ENCODE measurements at places on chromosomes 7 and 10. TPM values are rescaled to one million over a fixed set of nuclear protein-coding genes. Genes with fewer than 3 reads are reported as not detected.

Gene SFTPA1
- total RNA-seq = not detected

- DNase-seq = no peak
These were observed 79.5 kb downstream of the SLC13A1 start for GRCh38 chr7:123120286-123120685.

Gene SUN1
- total RNA-seq = 124 TPM

Gene GDF10
- total RNA-seq = 1.4 TPM

GRCh38 chr7:156603011-156603410 lies 37.6 kb upstream of the RNF32 start:
- no peak for DNase-seq

DNA sequence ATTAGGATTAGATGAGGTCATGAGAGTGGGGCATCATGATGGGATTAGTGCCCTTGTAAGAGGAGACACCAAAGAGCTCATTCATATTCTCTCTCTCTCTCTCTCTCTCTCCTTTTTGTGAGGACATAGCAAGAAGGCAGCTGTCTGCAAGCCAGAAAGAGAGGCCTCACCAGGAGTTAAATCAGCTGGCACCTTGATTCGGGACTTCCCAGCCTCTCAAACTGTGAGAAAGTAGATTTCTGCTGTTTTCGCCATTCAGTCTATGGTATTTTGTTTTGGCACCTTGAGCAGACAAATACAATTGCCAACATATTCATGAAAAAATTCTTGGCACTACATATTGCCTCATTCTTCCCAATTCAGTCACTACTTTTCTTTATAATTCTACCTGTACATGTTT lies 20.6 kb upstream of the ATAD1 start:
- DNase-seq = no peak

DNA sequence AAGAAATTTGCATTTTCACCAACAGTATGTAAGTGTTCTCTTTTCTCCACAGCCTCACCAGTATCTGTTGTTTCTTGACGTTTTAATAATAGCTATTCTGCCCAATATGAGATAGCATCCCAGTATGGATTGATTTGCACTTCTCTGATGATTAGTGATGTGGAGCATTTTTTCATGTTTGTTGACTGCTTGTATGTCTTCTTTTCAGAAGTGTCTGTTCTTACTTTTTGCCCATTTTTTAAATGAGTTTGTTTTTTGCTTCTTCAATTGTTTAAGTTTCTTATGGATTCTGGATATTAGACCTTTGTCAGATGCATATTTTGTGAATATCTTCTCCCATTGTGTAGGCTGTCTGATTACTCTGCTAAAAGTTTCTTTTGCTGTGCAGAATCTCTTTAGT lies 12.2 kb upstream of the TPK1 start:
- DNase-seq = no peak

DNA sequence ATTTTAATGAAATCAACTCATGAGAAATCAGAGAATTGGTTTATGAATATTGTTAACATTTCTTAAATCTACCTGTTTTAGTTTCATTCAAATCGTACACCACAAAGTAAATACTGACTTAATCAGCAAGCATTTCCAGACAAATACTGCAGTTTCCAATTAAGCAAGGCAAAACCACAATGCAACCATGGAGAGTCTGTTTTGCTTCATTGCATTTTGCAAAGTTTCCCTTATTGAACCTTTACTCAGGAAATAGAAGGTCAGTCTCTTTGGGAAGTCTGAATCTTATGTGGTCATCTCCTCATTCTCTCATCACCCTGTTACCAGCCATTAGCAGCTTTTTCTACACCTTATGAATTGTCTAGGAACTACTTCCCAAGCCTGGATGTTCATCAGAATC lies 400.5 kb downstream of the IPMK start:
- DNase-seq = no peak

Gene GSTO2
- 0.92 TPM for total RNA-seq

- DNase-seq = no peak
These were observed 980 bp upstream of the SH2B2 start for GRCh38 chr7:102285540-102286236.

DNA sequence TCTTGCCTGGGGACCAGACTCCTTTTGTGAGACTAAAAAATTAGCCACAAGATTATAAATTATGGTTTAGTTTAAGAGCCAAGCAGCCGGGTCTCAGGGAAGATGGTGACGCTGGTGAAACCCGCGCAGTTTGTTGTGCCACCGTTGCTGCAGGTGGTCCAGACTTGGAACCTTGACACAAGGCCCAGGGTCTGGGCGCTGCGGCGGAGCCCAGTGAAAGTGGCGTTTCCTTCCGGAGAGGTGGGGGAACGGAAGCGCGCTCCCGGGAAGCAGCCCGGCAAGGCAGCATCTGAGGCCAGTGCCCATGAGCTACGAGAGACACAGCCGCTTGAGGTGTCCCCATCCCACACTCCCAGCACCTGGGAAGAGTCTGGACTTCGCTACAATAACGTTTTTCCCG lies 131.6 kb downstream of the SKIDA1 start:
- no peak for DNase-seq

Gene HOXA9
- total RNA-seq = not detected

- no peak for DNase-seq
These were observed 614.9 kb upstream of the FZD8 start for GRCh38 chr10:36256948-36257356.

DNA sequence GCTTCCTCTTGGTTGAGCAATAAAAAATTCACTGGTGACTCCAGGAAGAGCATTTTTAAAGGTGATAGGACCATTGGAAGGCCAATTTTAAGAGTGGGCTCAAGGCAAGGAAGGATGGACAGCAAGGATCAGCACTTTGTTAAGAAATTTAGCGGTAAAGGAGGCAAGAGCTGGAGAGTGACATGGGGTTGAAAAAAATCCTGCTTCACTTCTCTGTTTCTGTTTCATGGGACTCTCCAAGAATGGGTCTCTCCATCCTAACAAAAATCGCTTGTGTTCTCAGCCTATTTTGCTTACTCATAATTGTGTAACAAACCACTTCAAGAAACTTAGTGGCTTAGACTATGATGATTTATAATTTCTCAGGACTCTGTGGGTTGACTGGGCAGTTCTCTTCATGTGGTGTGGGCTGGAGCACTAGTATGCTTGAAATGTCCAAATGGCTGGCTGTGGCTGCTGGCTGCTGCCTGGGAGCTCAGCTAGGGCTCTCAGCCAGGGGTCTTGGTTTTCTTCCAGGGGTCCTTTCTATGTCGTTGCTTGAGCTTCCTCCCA lies 59.8 kb upstream of the ZNRF2 start:
- no peak for DNase-seq

GRCh38 chr10:98848361-98848760 lies 387.3 kb downstream of the HPSE2 start:
- DNase-seq = no peak

DNA sequence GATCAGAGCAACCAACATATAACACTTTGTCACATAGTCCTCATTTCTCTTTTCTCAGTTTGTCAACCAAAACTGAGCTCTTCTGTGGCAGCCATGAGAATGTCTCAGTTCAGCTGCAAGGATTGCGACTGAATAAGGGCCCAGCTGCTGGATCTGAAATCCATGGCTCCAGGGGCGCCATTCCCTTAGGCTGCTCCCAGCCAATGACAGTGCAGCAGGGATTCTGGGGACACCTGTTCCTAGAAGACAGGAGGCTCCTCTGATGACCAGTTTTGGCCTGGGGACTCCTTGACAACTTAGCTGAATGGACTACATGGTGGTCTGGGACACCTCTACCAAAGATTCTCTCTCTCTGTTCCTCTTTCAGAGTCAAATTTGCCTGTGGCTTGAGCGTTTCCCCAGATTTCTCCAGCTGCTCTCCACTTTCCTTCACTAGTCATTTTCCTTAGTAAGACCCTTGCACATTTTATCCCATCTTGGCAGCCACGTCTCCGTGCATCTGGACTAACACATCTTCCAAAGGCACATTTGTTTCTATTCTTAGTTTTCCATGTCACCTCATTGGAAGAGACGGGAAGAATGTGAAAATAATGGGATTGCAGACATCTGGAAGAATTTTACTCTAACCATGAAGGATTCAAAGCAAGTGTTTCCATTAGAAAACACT lies 28.1 kb upstream of the KIF5B start:
- DNase-seq = no peak

Gene TMEM176B
- 125 TPM for total RNA-seq

DNA sequence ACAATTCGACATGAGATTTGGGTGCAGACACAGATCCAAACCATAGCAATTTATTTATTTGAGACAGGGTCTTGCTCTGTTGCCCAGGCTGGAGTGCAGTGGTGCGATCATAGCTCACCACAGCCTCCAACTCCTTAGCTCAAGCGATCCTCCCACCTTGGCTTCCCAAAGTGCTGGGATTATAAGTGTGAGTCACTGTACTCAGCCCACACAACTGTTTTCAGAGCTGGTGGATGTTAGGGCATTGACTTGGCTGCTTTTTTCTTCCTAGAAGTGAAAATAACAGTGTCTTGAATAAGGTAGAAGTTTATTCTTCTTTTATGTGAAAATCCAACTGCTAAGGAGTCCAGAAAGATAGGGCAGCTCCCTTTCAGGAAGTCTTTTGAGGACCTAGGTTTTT lies 132.1 kb downstream of the CCDC3 start:
- DNase-seq = no peak

Gene PIK3CG
- 2.4 TPM for total RNA-seq

GRCh38 chr7:55021053-55021452 lies 2.2 kb downstream of the EGFR start:
- no peak for DNase-seq

Gene FBXW4
- 92.0 TPM for total RNA-seq

DNA sequence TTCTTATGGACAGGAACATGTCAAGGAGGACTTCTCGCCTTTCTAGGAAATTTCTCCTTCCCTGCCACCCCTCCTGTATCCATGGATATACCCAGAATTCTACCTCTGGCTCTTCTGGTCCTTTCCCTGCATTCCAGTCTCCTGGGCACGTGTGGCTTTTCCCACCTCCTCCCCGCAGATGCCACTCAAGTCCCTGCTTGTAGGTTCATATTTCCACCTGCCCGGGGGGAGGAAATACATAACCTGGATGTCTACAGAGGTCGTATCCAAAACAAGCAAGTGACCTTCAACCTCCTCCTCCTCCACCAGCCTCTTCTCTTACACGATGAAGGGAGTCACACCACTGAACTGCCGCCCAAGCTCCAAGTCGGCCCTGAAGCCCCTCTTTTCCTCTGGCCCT lies 20.7 kb downstream of the FGFR2 start:
- no peak for DNase-seq

DNA sequence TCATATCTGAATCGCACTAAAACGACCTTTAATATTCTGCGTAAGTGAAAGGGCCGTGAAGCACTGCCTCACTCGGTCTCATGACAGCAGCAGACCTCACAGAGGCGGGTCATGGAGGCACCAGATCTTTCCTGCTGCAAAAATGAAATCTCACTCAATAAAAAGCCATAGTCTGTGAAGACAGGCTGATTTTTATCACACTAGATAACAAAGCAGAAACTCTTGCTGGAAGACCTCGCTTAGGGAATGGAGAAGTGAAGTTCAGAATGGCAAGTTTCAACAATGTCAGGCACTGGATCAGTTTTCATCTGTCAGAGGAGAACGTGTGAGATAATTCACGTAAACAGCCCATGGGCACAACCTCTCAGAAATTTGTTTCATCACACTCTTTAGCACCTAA lies 8.0 kb downstream of the SEPHS1 start:
- DNase-seq = no peak

- DNase-seq = no peak
These were observed 127.2 kb downstream of the TEX36 start for GRCh38 chr10:125555743-125556142.

Gene KLLN
- total RNA-seq = 0.58 TPM

DNA sequence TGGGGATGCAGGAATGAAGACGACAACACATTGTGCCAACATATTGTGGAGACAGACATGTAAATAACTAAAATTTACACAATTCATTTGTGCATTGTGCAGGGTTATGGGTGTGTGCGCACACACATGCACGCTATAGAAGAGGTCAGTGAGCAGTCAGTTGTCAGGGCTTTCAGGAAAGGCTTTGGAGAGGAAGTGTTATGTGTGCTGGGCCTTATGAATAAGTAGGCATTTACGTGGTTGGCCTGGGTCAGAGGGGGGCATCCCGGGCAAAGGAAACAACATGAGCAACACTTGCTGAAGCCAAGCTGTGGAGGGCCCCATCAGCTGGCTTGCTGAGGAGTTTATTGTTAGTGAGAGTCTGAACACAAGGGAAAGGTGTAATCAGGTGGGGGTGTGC lies 4.1 kb downstream of the PRXL2A start:
- DNase-seq = no peak

- DNase-seq = no peak
These were observed 32.9 kb downstream of the RNF32 start for GRCh38 chr7:156673454-156673853.

- no peak for DNase-seq
These were observed 212.7 kb upstream of the IGFBP3 start for GRCh38 chr7:46133751-46134150.

DNA sequence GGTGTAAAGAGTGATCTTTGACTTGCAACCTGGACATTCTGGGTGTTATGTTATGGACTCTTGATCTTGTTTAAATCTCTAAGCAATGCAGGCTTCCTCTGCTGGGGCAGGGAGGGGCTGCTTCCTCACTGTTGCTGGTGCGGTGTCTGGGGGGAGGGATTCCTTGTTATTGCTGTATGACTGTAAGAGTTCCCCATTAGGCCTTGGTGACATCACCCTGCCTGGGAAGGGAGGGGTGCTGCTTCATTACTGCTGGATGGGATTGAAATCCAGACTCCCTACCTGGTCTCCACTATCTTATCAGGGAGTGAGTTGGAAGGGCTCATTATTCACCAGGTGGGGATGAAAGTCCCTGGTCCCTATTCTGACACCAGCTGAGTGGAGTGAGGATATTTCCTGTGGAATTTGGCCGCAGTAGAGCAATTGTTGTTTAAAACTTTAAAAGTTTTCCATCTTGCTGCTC lies 8.8 kb downstream of the OGDH start:
- DNase-seq = peak; percentile 48

- DNase-seq = no peak
These were observed 148.2 kb downstream of the CHN2 start for GRCh38 chr7:29342761-29343160.

Gene CTNNA3
- 42.3 TPM for total RNA-seq

- no peak for DNase-seq
These were observed 273.7 kb downstream of the PTPRN2 start for GRCh38 chr7:158313931-158314330.

GRCh38 chr7:110922906-110923305 lies 168.0 kb upstream of the LRRN3 start:
- no peak for DNase-seq

Gene ARF5
- total RNA-seq = 72.2 TPM

Gene FAM24B
- total RNA-seq = 1.4 TPM

DNA sequence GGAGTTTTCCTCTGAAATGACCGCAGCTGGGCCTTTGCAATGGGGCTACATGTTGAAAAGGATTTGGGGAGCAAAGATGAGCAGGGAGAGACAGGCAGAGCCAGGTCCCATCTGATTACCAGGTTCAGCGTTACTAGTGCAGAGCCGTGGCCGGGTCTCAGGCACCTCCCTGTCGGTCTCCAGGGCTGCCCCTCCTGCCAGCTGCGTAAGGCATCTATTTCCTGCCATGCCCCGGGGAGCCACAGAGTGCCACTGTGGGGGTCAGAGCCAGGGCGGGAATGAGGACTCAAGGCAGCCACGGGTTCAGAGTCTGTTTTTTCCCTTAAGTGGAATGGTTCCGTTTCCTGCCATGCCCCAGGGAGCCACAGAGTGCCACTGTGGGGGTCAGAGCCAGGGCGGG lies 382.6 kb upstream of the SHH start:
- no peak for DNase-seq

Gene URGCP
- total RNA-seq = 27.8 TPM
